Right hindlimb (tissue), 1 donor: ENCODE measurements at places on chromosomes 1 and 21.

- DNase-seq: no peak
Measured at GRCh38 chr21:17753736-17754135, 65.4 kb downstream of the C21orf91 start.

- no peak for DNase-seq
Measured at GRCh38 chr1:45429561-45430159, 61.3 kb downstream of the TESK2 start.

DNA sequence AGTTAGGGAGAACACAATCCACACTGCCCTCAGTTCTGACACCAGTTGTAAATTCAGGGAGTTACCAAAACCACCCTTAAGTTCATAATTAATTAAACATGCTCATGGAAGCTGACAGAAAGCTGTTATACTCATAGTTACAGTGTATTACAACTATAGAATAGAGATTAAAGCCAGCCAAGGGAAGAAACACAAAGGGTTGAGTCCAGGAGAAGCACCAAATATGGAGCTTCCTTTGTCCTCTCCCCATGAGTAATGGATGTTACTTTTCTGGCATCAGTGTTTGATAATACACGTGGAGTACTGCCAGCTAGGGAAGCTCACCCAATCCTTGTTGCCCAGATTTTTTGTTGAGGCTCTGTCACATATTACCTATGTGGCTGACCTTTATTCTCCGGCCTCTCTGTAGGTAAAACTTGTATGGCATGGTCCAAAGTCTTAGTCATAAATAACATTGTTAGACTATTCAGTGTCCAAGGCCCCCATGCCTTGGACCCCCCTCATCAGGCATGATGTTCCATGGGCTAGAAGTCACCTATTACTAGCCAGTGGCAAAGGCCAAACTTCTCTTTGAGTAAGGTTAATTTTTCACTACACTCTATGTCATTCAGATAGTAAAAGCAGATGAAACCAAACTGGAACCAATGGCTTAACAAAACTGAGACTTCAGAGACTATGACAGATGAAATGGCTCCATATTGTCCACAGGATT is 175.7 kb downstream of the GPR52 start:
- DNase-seq: no peak

DNA sequence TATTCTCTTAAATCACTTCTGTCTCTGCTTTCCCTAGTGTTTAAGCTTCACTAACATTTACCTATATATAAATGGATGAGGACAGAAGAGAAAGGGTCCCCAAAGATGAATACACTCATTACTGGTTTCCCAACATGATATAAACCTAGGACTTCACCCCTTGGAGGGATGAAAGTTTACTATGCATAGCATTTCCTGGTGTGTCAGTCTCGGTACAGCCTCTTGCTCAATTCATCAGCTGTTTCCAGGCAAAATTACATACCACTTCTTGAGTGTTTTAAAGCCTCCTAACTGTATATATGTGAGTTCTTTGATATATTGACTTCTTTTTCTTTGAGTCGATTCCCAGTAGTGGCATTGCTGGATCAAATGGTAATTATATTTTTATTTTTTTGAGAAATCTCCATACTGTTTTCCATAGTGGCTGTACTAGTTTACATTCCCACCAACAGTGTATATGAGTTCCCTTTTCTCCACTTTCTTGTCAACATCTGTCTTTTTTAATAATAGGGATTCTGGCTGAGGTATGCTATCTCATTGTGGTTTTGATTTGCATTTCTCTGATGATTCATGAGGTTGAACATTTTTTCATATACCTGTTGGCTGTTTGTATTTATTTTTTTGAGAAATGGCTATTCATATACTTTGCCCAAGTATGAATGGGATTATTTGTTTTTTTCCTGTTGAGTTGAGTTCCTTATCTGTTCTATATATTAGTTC is 259.3 kb upstream of the CACYBP start:
- no peak for DNase-seq

- DNase-seq: no peak
Measured at GRCh38 chr1:234713440-234713839, 103.5 kb upstream of the IRF2BP2 start.

DNA sequence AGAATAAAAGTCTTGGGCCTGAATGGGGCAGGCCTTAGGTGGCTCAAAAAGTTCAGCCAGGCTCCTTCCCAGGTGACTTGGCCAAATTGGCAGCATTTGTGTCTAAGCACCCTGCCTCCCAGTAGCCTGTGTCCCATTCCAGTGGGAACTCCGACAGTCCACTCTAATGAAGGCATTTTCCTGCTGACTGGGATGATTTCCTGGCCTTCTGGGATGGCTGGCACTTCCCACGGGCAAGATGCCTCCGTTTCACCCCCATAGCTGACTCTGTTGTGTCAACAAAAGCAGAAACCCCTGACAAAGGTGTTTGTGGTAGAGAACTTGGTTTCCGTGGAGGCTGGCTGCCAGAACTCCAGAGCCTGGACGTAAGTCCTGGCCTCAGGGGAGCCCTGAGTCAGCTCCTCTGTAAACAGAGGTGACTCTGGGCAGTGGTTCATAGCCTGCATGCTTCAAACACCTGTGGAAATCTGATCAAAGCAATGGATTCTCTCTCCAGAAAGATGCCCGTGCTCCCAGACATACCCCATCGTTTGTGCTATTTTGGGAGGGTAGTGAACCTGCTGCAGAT is 36.6 kb downstream of the WNT3A start:
- no peak for DNase-seq

DNA sequence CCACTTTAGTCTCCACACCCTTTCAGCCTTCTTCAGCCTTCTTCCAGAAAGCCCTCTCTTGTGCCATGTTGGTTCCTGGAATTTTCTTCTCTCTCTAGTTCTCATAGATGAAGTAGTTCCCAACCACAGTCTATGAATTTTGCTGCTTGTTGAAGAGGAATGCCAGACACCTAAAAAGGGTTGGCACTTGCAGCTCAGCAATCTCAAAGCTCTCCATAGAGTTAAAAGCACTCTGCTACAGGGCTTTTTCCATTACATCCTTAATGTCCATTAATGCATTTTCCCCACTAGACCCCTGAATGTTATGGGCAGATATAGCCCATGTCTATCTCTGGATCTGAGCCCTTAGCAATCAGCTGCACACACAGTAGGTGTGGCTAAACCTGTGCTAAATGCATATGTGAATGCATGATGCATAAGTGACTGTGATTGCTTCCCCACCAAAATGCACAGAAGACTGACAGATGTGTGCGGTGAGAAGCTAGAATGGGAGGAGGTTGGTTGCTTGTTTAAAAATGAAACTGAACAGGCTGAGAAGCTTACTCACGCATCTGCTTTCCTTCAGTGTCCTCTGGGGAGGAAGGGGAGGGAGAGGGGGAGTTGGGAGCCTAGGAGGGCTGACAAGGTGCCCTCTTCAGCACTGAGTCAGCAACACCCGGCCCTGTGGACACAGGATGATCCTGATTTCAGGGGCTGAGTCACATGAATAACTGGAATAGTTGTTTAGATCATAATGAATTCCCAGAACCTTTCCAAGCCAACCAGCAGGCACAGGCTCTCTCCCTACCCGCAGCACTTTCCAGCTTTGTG is 146.1 kb upstream of the FGGY start:
- peak; percentile 52 for DNase-seq

DNA sequence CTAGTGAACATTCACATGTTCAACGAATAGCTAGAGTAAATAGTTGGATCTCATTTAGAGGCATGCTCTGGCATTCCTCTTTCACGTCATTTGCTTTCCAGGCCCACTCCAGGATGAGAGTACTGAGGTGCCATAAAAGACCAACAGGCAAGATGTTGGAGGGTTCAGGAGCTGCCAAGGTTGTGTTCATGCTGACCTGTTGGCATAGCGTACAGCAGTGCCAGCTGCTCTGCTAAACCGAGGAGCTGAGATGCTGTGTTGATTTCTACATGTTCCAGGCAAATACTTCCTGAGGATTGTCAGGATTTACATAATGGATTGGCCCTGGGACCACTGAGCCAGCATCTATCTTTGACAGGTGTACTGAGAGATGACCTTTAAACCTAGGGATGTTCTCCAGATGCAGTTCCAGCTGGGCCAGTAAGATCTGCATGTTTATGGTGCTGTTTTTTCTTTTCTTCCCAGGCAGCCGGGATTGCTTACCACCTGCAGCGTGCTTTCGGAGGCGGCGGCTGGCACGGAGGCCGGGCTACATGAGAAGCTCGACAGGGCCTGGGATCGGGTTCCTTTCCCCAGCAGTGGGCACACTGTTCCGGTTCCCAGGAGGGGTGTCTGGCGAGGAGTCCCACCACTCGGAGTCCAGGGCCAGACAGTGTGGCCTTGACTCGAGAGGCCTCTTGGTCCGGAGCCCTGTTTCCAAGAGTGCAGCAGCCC is 66.9 kb downstream of the DISC1 start:
- peak; percentile 61 for DNase-seq

- DNase-seq: no peak
Measured at GRCh38 chr1:82991569-82991968, 1007.4 kb downstream of the TTLL7 start.

GRCh38 chr1:227333423-227333822 is 15.1 kb upstream of the CDC42BPA start:
- DNase-seq: no peak

DNA sequence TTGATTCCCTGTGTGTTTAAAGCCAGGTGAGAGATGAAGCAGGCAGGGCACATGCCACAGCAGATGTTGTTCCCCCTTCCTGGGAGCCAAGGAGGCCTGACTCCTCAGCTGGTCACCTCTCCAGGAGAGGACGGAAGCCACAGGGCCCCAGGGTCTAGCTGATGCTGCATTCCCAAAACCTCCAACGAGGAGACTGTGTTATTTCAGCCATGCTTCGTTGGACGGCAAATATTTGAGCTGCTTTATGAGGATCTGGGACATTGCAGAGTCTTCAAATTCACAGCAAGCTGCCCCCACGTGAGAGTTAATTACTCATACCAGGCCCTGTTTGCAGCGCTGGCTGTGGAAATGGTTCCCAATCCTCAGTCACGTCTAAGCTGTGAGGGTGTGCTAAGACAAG is 85.3 kb downstream of the CDC7 start:
- no peak for DNase-seq

DNA sequence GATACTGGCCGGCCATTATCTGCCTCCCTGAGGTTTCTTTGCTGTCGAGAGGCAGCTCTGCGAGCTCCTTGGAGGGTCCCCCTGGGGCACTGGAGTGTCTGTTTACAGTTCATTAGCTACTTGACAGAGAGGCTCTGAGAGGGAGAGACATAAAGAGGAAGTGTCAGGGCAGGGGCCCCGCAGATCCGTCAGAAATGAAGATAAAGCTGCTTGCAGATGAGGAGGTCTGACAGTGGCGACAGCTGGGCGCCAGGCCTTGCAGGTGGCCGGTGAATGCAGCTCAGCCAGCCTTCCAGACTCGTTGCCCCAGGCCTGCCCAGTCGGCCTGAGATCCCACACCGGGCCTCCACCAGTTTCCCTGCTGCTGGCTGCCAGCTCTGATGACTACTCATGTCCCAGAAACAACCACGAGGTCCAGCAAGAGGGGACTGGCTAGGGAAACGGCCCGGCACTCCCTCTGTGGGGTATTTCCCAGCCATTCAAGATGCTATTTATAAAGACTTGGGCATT is 84.7 kb downstream of the DISP3 start:
- DNase-seq: peak; percentile 22

DNA sequence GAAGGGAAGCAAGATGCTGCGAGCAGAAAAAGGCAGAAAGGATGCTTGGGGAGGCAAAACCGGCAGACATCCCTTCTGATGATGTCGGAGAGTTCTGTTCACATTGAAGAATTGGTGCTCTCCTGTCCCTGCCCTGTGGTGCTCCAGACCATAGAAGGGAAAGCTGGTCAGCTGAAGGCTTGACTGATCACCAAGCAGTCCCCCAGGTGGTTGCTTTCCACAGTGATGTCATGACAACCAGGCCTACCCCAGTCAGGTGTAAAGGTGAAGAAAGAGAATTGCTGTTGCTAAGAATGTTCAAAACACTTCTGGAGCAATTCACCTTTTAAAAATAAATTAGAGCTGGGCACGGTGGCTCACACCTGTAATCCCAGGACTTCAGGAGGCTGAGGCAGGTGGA is 59.5 kb downstream of the OPTC start:
- no peak for DNase-seq

DNA sequence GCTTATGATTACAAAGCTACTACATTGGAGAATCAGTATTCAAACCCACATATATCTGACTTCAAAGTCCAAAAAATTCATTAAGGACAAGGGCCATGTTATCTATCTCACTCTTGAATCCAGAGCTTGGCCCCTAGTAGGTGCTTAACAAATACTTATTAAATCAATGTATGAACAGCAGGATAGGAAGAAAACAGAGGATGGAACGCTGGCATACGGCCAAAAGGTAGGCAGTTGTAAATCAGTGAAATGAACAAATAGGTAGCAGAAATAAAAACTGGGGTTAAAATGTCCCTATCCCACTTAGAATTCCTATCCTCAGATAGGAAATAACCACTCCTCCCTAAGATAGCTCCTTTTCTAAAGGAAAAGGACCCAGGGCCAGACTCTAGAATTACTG is 2.0 kb downstream of the MRPL24 start:
- DNase-seq: no peak

GRCh38 chr1:193060406-193060805 is 994 bp downstream of the RO60 start:
- DNase-seq: no peak

DNA sequence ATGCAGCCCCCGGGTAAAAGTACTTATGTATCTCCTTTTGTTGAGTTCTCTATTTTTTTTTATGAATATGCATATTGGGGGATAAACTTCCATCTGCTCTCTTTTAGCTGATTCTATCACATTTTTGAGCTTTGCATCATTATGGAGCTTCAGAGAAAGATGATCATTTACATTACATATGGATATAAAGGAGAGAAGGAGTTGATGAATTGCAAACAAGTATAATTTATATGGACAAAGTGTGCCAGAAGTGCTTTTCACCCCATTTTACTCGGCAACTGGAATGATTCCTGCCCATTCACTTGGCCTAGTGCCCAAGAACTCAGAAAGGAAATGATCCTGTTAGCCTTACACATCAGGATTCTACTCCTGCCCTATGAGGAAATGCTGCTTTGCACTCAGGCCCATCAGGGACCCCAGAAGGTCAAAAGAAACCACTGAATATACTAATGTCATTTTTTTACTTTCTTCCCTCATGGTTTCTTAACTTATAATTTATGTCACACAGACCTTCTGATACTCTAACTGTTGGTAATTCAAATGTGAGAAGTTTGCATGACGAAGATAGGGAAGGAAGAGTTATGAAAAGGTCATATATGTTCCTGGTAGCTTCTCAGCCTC is 65.6 kb downstream of the SAMSN1 start:
- DNase-seq: no peak

DNA sequence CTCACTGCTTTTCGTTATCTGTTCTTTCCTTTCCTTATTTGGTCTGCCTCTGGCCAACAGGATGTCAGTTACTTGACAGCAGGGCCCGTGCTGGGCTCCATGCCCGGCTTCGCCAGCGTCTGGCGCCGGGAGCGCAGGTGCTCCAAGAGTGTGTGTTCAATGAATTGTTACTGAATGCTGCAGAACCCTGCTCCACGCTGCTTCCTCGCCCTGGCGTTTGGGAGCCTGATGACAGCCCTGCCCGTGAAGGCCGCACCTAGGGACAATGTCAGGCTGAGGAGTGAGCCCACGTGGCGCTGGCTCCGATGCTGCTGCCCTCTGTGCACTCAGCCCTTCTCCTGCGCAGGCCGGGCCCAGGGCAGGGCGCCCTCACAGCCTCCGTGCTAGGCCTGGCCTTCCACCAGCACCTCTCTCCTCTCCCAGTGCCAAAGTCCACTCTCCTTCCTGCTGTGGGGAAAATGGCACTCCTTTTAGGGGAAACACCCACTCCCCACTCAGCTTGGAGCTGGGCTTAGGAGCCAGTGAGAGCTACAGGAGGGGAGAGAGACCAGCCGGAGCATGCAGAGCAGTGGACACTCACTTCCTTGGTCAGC is 51.4 kb downstream of the ACBD3 start:
- DNase-seq: no peak
